ENCODE measurements at places on chromosomes 3 and 15.
A peak's percentile ranks its signal among the peaks of the same experiment; 100 is the strongest.

DNA sequence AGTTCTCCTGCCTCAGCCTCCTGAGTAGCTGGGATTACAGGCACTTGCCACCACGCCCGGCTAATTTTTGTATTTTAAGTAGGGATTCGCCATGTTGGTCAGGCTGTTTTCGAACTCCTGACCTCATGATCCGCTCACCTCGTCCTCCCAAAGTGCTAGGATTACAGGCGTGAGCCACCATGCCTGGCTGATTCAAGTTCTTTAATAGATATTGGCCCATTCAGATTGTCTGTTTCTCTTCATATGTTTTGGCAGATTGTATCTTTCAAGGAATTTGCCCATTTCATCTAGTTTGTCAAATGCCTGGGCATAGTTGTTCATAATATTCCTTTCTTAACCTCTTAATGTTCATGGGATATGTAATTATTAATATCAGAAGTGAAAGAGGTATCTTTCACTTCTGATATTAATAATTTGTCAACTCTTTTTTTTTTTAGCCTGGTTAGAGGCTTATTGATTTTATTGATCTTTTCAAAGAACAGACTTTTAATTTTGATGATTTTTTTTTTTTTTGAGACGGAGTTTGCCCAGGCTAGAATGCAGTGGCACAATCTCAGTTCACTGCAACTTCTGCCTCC, 40.2 kb upstream of the ZFAND6 start:
- no peak for DNase-seq

DNA sequence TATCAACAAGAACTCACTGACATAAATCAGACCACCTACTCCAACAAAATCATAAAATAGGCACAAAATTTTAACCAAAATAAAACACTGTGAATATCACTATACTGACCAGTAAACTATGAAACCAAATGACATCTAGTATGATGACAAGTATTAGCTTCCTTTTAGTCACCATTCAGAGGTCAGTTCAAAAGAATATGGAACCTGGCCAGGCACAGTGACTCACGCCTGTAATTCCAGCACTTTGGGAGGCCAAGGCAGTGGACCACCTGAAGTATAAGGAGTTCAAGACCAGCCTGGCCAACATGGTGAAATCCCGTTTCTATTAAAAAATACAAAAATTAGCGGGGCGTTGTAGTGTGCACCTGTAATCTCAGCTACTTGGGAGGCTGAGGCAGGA, 65.8 kb downstream of the SMARCC1 start:
- no peak for DNase-seq

- no peak for DNase-seq
Observed at GRCh38 chr3:126781889-126782491, 78.0 kb downstream of the CHCHD6 start.

DNA sequence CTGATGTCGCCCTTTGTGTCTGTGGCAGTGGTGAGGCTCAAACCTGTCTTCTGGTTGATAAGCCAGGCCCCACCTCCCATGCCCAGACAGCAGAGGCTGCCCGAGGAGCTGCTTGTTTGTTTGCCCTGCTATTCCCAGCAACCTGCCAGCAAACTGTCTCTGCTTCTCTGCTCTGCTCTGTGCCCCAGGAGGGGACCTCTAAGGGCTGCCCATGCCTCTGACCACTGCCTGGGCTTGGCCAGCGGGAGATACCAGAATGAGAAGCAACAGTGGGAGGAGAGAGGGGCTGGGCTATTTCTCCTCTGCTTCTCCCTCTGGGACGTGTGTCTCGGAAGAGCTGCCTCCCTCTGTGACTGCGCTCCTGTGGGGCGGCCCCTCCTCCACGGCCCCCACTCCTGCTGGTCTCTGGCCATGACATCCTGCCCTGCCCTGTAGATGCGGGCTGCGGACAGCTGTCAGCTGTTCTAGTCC, 213.1 kb downstream of the RPLP1 start:
- DNase-seq: no peak

- no peak for DNase-seq
Observed at GRCh38 chr15:74400915-74401757, 32.6 kb downstream of the SEMA7A start.

- no peak for DNase-seq
Observed at GRCh38 chr3:150090877-150091276, 120.2 kb upstream of the PFN2 start.

GRCh38 chr3:43418601-43419272, 132.4 kb downstream of the SNRK start:
- no peak for DNase-seq

DNA sequence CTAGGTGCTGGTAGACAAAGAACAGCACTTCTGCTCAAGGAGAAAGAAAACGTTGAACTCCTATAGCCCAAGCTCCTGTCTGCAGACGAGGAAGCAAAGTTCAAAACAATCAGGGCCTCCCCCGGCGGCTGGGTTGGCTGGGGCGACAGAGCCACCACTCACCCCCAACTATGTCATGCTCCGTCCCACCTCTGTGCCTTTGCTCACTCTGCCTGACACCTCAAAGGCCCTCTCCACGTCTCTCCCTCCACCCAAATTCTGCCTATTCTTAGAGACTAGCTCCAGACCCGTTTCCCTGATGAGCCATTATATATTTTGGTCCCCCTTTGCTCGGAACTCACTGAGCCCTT, 304.3 kb downstream of the TLE3 start:
- DNase-seq: no peak

DNA sequence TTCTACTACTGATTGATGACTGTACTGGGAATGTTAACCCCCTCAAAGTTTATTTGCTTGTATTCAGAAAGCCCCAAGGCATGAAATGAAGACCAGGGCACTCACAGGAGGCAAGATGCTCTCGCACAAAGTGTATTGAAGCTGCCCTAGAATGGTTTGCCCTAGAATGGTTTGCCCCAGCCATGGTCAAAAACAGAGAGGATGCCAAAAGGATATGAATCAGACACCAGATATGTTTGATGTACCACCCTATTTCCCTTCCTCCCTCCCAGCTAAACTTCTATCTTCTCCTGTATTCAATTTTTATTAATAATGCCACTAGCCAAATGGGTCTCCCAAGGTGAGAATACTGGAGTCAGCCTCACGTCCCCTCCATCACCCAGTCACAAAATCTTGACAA, 101.3 kb downstream of the TMCO5A start:
- no peak for DNase-seq

DNA sequence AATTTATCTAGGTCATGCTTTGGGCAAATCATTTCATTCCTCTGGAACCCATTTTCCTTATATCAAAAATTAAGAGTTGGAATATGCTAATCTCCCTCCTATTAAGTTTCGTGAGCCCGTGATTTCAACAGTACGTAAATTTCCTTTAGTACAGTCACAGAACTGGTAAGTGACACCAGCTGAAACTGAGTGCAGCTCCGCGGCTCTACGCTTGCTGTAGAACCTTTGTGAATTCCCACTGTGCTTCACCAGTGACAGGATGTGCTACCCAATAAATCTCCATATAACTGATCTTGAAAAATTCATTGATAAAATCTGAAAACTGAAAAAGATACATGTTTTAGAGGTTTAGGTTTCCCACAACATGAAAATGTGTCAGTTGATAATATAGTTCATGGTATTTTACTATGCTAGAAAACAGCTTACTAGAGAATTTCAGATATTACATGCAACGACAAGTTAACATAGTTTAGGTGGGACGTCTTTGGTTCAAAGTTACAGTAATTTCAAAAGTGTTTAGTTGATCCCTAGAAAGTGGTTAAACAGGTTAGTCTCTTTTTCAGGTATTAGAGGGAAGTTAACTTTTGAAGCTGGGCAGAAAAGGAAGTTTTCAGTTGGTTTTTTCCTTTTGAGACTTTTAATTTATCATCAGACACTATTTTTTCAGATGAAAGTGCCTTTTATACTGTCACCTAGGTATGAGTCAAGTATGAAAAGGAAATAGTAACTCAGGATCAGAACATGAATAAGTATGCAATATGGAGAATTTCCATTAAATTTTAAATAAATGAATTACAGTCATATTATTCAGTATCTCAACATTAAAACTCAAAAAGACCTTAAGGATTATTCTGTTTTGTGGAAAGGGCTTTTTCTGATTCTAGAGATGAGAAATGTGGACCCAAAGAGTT, 57.0 kb downstream of the PPARG start:
- DNase-seq: peak; percentile 10

GRCh38 chr15:48556159-48556897, 89.2 kb downstream of the FBN1 start:
- no peak for DNase-seq
